ENCODE measurements at places on chromosomes 5 and 9.

GRCh38 chr5:171437286-171437821 lies 17.9 kb downstream of the FGF18 start:
- DNase-seq, result no peak

DNA sequence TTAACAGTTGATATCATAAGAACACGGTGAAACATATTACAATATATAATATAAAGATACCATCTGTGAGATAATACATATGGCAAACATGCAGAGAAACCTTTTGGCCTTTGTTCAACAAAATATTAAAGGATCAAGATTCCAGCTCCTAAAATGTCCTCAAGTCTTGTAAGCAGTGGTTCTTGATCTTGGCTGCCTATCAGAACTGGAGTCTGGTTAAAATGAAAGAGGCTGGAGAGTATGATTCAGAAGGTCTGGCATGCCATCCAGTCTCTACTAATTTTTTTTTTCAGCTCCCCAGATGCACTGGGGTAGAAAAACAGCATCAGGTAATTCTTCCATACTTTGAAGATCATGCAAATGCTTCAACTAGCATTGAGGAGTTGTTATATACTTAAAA lies 83.2 kb downstream of the TNC start:
- no peak for DNase-seq

GRCh38 chr5:175674731-175675346 lies 17.0 kb downstream of the HRH2 start:
- no peak for DNase-seq

DNA sequence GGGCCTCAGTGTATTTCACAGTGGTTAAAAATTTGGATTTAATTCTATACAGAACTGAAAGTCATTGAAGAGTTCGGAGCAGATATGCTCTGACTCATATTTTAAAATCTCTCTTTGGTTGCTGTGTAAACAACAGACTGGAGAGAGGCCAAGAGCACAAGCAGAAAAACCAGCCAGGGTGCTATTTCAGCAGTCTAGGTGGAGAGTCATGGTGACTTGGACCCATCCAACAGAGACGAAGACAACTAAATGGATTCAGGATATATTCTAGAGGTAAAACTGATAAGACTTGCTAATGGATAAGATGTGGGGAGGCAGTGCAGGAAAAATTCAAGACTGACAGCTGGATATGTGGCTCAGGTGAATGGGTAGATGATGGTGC lies 168.9 kb downstream of the MAPKAP1 start:
- DNase-seq, result peak; percentile 60

- no peak for DNase-seq
Observed at GRCh38 chr9:91150998-91151717, 210.6 kb downstream of the AUH start.

- DNase-seq, result no peak
Observed at GRCh38 chr5:159695741-159696294, 220.5 kb upstream of the ADRA1B start.

GRCh38 chr5:146112476-146112875 lies 7.1 kb upstream of the PLAC8L1 start:
- no peak for DNase-seq

DNA sequence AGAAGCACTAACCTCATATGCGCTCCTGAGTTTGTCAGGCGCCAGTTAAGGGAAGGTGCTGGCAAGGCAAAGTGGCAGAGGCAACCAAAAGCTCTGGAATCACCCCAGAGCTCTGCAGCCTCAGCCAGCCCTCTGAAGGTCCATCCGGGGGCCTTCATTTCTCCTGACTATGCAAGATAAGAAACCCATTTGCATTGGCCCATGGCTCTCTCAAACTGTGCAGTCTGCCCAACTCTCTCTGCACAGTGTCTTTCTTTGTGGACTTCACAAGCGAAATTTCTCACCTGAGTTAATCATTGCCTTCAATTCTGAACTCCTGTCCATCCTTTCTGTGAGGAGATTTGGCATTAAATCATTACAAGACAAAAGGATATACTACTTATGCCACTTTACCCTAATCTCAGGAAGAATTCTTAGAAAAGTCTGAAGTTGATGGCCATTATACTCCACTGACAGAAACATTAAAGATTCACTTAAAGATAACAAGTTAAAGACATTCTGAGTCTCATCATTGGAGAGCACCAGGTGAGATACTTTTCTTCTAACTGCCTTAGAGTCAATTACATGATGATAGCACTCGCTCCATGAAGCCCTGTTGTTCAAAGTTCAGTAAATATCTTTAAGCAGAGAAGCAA lies 235.6 kb downstream of the SPOCK1 start:
- no peak for DNase-seq

- DNase-seq, result no peak
Observed at GRCh38 chr9:107172979-107173347, 110.1 kb upstream of the RAD23B start.
